ENCODE measurements at places on chromosomes 13 and 19. TPM values are rescaled to one million over a fixed set of nuclear protein-coding genes. Genes with fewer than 3 reads are reported as not detected.
A peak's percentile ranks its signal among the peaks of the same experiment; 100 is the strongest.

Gene CEACAM3
- total RNA-seq = not detected

Gene CARM1
- 63.7 TPM for total RNA-seq

Gene CFAP97D2
- total RNA-seq = not detected

DNA sequence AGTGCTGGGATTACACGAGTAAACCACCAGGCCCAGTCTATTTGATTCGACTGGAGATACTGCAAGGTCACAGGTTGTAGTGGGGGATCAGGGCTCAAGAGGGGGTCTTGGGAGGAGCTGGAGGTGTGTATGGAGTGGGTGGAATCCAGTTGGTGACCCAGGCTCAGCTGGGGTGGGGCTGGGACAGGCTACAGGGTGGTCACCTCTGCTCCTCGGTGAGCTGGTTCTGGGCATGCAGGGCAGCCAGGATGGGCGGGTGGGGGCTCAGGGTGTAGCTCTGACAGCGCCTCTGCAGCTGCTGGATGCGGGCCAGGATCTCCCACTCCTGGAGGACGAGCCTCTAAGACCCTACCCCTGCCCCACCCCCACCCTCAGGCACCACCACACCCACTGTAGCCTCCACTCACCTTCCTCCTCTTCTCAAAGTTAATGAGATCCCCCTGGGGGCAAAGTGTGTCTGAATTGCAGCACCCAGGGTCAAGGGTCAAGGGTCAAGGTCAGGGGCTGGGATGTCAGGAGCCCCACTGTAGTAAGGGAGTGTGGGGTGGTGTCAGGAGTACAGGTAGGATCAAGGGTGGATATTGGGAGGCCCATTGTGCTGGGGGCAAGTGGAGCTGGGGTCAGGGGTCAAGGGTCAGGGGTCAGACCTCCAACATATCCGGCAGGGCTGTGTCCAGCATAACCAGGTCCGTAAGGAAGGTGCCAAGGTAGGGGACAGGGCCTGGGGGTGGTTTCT, 17.1 kb downstream of the RGL3 start:
- H3K27ac ChIP-seq = no peak overlapping the region
- H3K36me3 ChIP-seq = peaks cover 11% of the 10 kb centered on the region
- H3K4me1 ChIP-seq = no peaks in the 10 kb centered on the region
- no peaks in the 10 kb centered on the region for H3K27me3 ChIP-seq

- no peaks in the 10 kb centered on the region for H3K36me3 ChIP-seq
- no peak overlapping the region for H3K27ac ChIP-seq
- H3K27me3 ChIP-seq = no peaks in the 10 kb centered on the region
- H3K4me3 ChIP-seq = no peak overlapping the region
- no peak for DNase-seq
Measured at GRCh38 chr19:1356508-1356865, 27.2 kb upstream of the NDUFS7 start.

DNA sequence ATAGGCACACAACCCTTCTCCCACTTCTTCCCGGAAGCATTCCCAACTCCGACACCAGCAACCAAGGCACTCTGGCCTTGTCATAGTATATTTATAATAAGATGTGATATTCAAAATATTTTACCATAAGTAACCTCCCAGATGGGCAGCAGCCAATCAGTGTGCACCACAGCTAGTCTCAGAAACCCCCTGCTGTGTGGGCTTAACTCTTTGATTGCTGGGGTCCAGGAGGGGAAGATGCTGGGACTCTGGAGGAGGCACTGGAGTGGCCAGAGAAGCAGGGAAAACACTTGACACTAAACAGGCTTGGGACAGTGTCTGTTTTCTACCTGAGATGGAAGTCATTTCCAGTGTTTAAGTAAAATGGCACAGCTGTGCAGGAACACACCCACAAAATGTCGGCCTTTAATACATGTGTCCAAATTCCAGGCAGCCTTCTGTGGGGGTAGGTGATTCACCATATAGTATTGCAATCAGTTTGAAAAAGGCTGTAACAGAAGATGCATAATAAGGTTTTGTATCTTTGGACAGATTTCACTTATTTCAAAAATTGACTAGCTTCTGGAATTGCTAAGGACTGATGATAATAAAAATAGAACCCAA, 100.7 kb downstream of the MBNL2 start:
- no peaks in the 10 kb centered on the region for H3K4me1 ChIP-seq
- H3K4me3 ChIP-seq = no peak overlapping the region
- H3K27me3 ChIP-seq = no peaks in the 10 kb centered on the region
- no peak for DNase-seq

GRCh38 chr19:44636439-44637389, 7.0 kb upstream of the PVR start:
- DNase-seq = no peak
- no peaks in the 10 kb centered on the region for H3K36me3 ChIP-seq
- 0 out of 2 replicates have a peak overlapping the region, but pooled peaks have one; percentile 35 for H3K27ac ChIP-seq

GRCh38 chr19:28961772-28962500, 251.0 kb downstream of the UQCRFS1 start:
- peaks cover 9% of the 10 kb centered on the region for H3K27me3 ChIP-seq
- no peaks in the 10 kb centered on the region for H3K4me1 ChIP-seq
- H3K27ac ChIP-seq = no peak overlapping the region
- H3K36me3 ChIP-seq = no peaks in the 10 kb centered on the region
- H3K4me3 ChIP-seq = no peak overlapping the region

GRCh38 chr19:11355160-11356073, at the start of gene PLPPR2:
PLPPR2 (plus strand) TSS chr19:11355432; CDS start chr19:11357674, 2,242 bp downstream.
- peak within 1 kb of the TSS; percentile 74 for H3K4me3 ChIP-seq
- H3K27ac ChIP-seq = no peak within 1 kb of the TSS
- DNase-seq = peak; percentile 90

GRCh38 chr19:43430142-43430710, 15.5 kb downstream of the TEX101 start:
- no peak overlapping the region for H3K4me3 ChIP-seq
- H3K4me1 ChIP-seq = peaks cover 38% of the 10 kb centered on the region

- peaks cover 9% of the 10 kb centered on the region for H3K4me1 ChIP-seq
- H3K4me3 ChIP-seq = no peak overlapping the region
- H3K36me3 ChIP-seq = no peaks in the 10 kb centered on the region
- no peak for DNase-seq
Measured at GRCh38 chr13:31207661-31208552, 8.1 kb downstream of the B3GLCT start.

DNA sequence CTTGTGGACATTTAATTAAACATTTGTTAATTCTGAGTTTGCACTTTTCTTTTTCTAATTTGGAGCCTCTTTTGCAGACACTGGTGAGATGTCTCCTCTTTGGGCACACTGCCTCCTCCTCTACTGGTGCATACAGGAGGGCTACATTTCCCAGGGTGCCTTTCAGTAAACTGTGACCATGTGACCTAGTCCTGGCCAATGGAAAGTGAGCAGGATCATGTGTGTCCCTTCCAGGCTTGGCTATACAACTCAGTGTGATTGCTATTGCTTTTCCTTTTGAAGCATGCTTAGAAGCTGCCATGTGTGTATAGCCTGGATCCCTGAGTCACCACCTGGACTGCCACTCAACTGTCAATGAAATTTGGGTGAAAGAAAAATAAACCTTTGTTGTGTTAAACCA, 4.5 kb downstream of the IZUMO2 start:
- H3K4me3 ChIP-seq = no peak overlapping the region
- H3K4me1 ChIP-seq = no peaks in the 10 kb centered on the region
- no peak for DNase-seq
- peaks cover 38% of the 10 kb centered on the region for H3K27me3 ChIP-seq
- no peaks in the 10 kb centered on the region for H3K36me3 ChIP-seq
- no peak overlapping the region for H3K27ac ChIP-seq
